ENCODE measurements at places on chromosomes 16 and 17.

- no peak for DNase-seq
These were observed 21.0 kb downstream of the RBFOX3 start for GRCh38 chr17:79589669-79590522.

DNA sequence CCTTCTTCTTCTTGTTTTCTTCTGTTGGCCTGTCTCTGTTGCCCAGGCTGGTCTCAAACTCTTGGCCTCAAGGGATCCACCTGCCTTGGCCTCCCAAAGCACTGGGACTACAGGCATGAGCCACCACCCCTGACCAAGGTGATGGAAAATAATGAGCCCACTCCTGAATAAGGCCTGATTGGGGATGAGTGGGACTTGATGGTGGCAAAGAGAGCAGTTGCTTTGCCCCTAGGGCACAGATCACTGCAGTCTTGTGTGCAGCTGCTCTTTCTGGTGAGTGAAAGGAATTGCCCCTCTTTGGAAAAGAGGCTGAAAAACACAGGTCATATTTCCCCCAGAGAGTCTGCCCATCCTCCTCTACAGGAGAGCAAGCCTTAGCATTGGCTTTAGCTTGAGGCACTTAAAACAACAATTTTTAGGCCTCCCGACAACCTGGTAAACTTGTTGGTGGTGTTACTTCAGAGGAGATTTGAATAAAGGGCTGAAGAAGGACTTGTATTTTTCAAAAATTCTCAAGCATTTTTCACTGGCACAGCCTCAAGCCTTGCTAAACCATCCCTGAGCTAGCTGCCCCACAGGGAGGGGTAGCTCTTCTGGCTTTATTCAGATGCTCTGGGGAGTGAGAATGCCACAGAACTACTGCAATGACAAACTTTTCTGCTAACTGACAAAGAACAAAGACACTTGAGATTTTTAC is 6.1 kb upstream of the PDP2 start:
- peak; percentile 69 for DNase-seq

GRCh38 chr17:57401556-57402488 is 145.5 kb downstream of the MSI2 start:
- DNase-seq, result no peak

DNA sequence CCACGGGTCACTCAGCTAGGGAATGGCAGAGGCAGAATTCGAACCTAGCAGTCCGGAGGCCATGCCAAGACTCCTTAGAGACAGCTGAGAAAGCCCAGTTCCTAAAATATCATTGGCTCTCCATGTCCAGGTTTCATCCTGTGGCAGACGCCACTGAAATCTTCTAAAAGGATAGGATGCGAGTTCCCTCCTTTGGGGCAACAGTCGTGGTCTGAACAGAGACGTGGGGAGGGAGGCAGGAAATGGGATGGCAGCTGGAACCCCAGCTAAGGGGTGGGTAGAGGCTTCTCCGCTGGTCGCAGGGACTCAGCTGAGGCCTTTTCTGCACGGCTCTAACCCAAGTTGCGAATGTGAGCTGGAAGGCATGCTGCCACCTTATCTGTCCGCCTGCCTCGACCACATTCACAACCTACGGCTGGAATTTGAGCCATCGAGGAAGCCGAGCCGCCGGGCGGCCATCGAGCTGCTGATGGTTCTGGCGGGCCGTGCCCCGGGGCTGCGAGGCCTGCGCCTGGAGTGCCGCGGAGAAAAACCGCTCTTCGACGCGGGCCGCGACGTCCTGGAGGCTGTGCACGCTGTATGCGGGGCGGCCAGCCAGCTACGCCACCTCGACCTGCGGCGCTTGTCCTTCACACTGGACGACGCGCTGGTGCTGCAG is 1.9 kb upstream of the HSF4 start:
- DNase-seq, result no peak

- DNase-seq, result peak; percentile 71
These were observed 136.9 kb downstream of the KCNJ12 start for GRCh38 chr17:21513012-21513570.

- DNase-seq, result peak; percentile 100
These were observed 51.7 kb downstream of the NXN start for GRCh38 chr17:927611-928461.

- DNase-seq, result no peak
These were observed 44.3 kb upstream of the PVALEF start for GRCh38 chr17:81120695-81121621.

DNA sequence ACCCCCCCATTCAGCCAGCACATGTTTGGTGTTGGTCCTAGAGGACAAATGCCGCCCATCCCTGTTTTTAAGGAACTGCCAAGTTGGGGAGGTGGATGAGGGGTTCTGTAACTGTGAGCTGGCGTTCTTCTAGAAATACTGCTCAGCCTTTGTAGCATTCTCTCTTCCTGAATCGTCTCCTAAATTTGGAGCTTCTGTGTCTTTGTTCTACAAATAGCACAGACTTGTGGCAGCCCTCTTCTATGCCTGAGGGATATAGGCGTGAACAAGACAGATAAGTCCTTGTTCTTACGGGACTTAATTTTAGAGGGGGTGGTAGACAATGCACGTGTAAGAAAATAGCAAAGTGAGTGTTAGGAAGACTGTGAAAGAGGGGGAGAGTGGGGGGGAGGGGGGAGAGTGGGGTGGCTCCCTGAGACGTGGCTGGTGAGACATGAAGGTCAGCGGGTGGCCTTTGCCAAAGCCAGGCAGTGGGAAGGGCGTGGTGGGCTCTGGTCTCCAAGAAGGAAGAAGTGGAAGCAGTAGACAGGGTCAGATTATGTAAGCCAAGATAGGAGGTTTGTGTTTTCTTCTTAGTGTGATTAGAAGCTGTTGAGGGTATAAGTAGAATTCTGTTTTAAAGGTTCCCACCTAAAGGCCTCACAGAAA is 9.9 kb downstream of the MFSD11 start:
- DNase-seq, result no peak

DNA sequence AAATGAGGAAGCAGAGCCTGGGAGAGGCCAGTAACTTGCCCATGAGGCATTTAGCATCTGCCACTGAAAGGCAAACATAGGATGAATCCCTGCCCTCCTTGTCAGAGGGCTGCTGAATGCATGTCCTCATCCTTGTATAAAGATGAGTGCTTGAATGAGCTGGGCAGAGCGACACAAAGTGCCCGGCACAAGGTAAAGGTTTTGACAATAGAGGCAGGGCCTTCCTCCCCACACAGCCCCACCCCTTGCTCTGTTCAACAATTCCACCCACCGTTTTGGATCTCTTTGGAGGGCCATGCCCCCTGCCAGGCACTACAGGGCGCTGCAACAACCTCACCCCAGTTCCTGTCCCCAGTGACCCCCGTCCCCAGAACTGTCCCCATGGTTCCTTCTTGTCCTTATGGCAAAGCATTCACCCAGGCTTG is 1.4 kb upstream of the KRT19 start:
- DNase-seq, result no peak

DNA sequence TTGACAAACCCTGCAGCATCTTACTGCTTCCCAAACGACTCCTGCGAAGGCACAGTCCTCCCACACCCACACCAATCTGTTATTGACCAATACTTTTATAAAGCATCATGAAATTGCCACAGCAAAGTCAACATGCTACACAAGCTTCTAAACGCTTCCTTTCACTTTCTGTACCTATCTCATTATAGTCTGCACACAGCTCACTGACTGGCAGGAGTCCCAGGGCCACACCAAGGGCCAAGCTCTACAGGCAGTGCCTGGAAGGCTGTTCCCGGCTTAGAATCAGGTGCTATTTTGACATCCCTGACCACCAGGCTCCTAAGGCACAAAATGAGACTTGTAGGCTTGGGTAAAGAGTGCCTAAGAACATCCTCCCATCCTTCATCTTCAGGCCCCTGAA is 39.5 kb downstream of the USP7 start:
- peak; percentile 12 for DNase-seq

- DNase-seq, result peak; percentile 60
These were observed 14.0 kb downstream of the VPS53 start for GRCh38 chr17:700504-701094.

Data from fibroblast of villous mesenchyme (primary cell).